SK-N-DZ (cell line): ENCODE measurements at places on chromosomes 13 and 19.

GRCh38 chr13:106417467-106418110, 117.9 kb downstream of the EFNB2 start:
- DNase-seq, result no peak

DNA sequence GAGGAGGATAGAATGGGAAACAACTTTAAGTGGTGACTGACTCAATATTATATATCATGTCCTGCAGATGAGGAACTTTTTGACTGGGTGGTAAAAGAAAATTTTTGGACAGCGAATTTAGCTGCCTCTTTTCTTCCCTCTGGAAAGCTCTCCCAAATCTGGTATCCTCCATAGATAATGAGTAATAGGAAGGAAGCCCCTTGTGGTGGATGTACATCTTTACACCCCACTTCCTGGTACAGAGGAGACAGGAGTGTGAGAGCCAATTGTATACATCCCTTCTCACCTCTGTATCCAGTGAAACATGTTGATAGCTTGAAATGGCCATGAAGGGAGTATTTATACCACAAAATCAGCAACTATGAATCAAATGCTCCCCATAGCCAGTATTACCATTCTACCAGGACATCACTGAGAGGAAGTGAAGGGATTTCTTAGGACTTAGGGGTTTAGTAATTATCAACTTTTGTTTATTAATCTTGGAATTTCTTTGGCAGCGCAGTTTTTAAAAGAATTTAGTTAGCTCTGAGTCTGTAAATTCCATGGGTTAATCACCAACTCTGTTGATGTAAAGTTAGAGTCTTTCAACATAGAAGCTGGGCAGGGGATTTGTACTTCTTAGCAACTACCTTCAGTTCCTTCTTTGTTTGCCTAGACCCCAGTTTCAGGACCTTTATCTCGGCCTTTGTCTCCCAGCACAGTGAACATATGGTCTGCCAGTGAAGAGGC, 17.0 kb upstream of the TDRD3 start:
- no peak for DNase-seq

DNA sequence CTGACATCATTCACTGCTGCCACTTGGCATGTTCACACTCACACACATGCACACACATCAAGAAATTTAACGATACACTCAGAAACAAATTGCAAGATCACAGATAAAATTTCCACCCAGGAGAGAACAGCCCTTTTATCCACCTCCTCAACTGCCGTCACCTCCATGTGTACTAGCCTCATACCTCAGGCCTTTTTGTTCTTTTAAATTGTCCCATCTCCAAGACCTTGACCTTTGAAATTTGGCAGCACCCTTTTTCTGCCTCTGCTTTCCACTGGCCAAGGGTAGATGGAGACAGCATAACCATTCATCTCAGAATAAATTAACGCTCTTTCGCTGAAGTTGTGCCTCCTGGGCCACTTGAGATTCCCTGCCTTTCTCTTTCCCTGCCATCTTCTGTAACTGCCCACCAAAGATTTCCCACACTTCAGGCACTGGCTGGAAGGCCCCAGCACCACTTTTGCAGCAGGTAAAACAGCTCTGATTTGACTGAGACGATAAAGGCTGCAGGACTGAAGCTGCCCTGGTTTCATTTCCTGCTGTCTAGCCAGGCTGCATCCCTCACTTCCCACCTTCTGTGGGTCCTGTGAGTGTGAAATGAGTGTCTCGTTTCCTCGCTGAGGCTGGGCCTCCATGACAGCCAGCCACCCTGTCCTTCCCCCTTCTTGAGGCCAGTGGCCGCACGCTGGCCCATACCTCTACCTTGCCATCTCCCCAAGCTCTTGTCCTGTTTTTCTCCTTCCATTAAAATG, 39.3 kb downstream of the MBNL2 start:
- DNase-seq, result no peak

GRCh38 chr19:21569494-21569865, 64.1 kb downstream of the ZNF429 start:
- no peak for DNase-seq

GRCh38 chr19:4234862-4235201, 5.5 kb downstream of the EBI3 start:
- no peak for DNase-seq

GRCh38 chr19:47377208-47377701, 28.1 kb downstream of the DHX34 start:
- DNase-seq, result no peak

DNA sequence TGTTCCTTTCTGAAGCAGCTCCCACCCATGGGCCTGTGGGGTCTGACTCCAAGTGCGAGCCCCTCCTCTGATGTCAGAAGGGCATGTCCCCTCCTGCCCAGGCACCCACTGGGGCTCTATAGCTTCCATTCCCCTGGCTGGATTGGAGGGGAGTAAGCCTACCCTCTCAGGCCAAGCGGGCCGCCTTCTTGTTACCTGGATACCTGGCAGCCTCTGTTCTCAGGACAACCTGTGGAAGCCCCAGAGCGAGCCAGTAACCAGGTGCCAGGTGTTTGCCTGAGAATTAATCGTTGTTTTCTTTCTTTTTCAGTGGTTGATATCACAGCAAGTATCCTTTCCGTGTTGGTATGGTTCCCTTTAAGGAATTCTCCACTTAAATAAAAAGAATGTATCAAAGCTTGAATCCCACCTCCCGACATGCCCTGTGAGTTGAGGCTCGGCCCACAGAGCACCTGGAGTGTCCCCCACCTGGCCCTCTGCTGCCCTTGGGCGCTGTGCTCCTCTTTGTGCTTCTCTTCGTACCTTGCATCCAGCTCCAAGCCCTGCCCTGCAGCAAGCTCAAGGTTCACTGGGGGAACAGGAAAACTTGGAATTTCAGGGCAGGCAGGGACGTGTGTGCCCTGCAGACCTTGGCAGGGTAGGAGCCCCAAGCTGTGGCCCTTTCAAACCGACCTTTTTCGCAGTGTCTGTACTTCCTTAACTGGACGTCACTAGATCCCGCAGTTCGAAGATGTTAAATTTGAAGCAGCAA, 15.0 kb downstream of the MAU2 start:
- DNase-seq, result no peak

GRCh38 chr19:1278713-1279660, 3.7 kb downstream of the FAM174C start:
- DNase-seq, result no peak

GRCh38 chr13:33032037-33032625, 15.9 kb downstream of the KL start:
- no peak for DNase-seq

DNA sequence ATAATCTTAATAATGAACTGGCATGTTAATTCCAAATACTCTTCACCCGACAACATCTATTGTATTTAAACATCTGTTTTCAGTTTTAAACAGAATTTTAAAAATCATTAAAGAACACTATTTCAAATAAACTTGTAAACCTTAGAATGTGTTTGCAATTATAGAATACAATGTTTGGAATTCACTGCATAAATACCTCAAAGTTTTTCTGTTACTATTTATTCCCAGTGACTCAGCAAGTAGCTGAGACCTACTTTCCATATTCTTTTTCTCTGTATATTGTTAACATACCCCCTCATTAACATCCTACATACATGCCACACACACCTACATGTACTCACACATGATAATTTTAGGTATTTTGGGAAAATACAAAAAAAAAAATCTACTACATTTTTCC, 1134.3 kb downstream of the SLITRK1 start:
- DNase-seq, result no peak

GRCh38 chr13:98845742-98846141, 93.3 kb upstream of the SLC15A1 start:
- DNase-seq, result no peak

GRCh38 chr13:51953347-51954195, 57.7 kb downstream of the ATP7B start:
- DNase-seq, result no peak

- no peak for DNase-seq
Measured at GRCh38 chr13:49810567-49811526, 18.4 kb upstream of the KPNA3 start.

DNA sequence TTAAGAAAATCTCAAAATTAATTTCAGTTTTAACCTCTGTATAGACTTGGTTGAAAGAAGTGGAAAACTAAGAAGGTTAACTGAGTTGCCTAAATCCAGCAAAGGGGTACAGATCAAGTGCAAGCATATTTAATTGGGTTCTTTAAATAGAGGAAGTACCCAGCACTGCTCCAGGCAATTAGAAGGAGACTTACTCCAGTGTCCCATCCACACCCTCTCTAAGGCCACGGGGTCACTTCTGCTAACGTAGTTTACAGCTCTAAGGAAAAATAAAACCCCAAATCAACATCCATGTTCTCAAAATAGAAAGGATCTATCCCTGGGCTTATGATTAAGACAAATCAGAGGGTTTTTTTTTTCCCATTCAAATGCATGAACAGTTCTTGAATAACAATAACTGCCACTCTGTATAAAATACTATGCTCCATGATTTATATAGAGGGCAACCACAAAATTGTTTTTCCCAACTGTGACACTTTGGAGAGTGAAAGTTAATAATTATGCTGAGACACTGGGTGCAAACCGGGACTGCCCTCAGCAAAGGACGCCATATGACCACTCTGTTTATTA, 4.6 kb downstream of the FRY start:
- DNase-seq, result no peak

GRCh38 chr13:30799356-30799824, 64.0 kb downstream of the ALOX5AP start:
- no peak for DNase-seq

- no peak for DNase-seq
Measured at GRCh38 chr13:43432958-43433357, 353.8 kb downstream of the ENOX1 start.

- no peak for DNase-seq
Measured at GRCh38 chr13:77522444-77522843, 13.1 kb upstream of the SCEL start.

DNA sequence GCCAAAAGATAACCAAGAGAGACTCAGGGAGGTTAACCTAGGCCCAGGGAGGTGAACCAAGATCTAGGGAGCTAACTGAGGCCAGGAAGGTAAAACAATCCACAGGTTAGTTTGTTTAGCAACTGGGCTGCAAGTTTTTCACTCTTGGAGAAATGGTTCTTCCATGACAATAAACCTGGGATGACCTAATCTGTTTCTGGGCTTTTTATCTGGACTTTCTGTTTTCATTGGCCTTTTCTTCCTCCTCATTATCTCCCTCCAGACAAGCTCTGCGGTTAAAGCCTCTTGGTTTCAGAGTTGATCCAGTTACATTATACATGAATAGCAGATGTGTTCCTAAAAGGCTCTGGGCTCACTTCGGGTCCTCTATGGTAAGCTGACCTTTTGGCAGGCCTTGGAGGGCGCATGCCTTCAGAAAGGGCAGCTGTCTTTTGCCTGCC, 44.2 kb downstream of the PCDH8 start:
- DNase-seq, result no peak

DNA sequence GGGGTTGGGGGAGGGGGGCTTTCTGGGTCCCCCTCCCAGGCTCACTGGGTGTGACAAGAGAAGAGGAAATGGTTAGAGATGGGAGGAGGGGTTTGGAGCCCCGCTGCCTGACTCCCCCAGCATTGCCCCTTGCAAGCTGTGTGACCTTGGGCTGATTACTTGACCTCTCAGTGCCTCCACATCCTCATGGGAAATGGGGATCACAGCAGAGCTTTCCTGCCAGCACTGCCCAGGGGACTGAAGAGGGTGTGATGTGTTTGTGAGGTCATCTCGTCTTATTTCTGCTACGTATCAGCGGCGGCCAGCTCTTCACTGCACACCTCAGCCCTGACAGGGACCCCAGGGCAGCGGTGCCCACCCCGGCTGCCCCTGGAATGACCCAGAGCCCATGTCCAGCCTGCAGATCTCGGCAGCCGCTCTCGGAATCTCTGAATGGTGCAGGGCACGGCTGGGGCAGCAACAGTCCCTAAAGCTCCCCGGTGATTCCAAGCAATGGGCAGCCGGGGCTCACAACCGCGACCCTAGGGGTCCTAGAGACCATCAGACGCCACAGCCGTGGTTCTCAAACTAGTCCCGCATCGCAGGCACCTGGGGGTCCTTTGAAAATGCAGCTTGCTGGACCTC, 8.4 kb downstream of the PNMA8B start:
- no peak for DNase-seq

DNA sequence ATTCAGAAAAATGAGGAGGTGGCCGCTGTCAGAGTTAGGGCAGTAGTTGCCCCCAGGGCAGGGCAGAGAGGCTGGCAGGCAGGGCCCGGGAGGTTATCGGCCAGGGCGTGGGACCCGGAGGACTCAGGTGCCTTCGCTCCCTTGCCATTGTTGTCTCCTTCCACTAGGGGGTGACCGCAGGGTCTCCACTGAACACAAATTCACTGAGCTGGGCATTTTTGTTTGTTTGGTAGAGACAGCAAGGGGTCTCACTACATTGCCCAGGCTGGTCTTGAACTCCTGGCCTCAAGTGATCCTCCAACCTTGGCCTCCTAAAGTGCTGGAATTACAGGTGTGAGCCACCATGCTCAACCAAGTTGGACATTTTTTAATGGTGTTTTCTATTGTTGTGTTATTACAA, 25.1 kb downstream of the CARS2 start:
- DNase-seq, result peak; percentile 22
